ENCODE measurements at places on chromosomes 6 and 20.

- DNase-seq: no peak
These were observed 84.4 kb downstream of the BACH2 start for GRCh38 chr6:90212274-90212673.

- DNase-seq: no peak
These were observed 486 bp downstream of the FKBP1A start for GRCh38 chr20:1392443-1392692.

DNA sequence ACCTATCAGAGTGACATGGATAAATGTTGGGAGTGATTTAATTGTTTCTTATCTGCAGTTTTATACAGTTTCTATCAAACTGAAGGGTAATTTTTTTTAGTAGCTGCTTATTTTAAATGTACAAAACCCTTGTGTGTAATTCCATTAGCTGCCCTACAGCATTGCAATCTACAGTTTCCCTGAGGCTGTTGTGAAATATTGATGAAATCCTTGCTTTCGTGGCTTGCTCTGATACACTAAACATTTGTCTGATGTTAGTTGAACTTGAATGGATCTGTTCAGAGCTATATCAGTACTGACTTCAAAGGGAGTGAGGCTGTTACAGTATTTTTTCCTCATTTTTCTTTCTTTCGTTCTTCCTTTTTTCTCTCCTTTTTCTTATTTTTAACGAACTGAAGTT lies 255.4 kb downstream of the TSHZ2 start:
- no peak for DNase-seq

- no peak for DNase-seq
These were observed 151.6 kb upstream of the ZNF337 start for GRCh38 chr20:25848222-25848621.

DNA sequence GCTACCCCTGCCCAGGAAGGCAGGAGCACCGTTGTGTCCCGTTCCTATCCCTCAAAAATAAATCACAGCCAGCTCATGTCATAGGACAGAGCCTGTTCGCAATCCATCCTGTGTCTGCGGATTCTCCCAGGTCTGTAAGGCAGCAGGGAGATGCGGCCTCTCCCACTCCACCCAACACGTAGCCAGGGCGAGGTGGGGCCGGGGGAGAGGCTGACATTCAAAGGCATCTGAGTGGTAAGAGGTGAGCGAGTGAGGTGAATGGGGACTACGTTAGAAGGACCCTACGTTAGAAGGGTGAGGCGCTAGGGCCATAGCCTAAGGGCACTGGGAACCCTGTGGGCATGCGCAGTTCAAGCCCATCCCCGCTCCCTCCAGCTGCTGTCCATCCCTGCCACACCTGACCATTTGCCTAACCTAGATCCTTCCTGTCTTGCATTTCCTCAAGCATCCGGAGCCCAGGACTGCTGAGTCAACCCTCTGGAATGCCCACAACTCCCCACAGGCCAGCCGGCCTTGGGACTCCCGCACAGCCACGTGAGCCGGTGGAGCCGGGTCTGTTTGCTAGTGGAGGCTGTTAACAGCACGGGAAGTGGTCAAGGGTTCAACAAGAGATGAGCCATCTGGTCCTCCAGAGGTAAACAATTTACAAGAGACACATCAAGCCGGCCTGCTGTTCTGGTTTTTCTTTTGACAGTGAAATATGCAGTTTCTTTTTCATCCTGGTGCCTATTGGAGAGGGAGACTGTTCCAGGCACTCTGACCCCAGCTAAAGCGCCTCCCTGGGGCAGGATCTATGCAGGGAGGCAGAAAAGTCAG lies 45.9 kb downstream of the RIPOR3 start:
- no peak for DNase-seq

- DNase-seq: no peak
These were observed 17.0 kb upstream of the RPS6KA2 start for GRCh38 chr6:166643891-166644590.

GRCh38 chr6:141134723-141135122 lies 998.0 kb upstream of the GJE1 start:
- no peak for DNase-seq

- no peak for DNase-seq
These were observed 12.3 kb upstream of the SLC22A16 start for GRCh38 chr6:110488606-110489190.

Measured in stimulated activated CD4-positive, alpha-beta T cell treated with anti-CD3 and anti-CD28 coated beads, Interleukin-12 subunit alpha, Interleukin-12 subunit beta, amount 100 ng/mL, for 48 hours (primary cell).